ENCODE measurements at places on chromosomes 7 and 10.

- peak; percentile 8 for DNase-seq
These were observed 16.9 kb upstream of the PALD1 start for GRCh38 chr10:70461397-70462348.

DNA sequence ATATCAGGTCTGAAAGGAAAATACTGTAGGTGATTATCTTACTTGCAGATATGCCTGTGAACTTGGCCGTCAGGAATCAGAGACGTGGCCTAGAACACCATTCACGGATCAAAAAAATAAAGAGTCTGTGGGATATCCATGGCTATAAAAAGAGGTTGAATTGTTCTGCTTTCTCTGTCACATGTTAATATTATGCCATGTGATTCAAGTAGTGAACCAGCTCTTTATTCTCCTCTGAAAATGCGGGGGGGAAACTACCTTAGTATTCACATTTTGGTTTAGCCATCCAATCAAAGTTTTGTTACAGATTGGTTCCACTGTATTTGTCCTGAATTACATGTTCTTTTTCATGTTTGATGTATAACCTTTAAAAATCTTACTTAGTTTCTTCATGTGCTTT, 120.5 kb downstream of the CCNY start:
- DNase-seq, result no peak

DNA sequence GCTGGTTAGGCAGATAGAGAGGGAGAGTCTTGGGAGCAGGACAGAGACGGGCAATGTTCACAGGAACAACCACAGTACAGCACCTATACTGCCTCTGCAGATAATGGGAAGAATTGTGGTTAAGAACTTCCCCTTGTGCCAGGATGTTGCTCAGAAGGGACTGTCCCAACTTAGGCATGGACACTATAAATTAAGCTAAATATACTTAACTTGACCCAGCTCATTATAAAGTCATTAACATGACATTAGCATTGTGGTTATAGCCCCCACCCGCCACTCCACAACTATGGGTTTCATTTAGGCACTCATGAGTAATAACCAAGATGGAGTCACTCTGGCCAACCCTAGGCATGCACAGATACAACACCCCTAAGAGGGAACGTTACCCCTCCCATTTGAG, 310.9 kb upstream of the NRG3 start:
- no peak for DNase-seq

DNA sequence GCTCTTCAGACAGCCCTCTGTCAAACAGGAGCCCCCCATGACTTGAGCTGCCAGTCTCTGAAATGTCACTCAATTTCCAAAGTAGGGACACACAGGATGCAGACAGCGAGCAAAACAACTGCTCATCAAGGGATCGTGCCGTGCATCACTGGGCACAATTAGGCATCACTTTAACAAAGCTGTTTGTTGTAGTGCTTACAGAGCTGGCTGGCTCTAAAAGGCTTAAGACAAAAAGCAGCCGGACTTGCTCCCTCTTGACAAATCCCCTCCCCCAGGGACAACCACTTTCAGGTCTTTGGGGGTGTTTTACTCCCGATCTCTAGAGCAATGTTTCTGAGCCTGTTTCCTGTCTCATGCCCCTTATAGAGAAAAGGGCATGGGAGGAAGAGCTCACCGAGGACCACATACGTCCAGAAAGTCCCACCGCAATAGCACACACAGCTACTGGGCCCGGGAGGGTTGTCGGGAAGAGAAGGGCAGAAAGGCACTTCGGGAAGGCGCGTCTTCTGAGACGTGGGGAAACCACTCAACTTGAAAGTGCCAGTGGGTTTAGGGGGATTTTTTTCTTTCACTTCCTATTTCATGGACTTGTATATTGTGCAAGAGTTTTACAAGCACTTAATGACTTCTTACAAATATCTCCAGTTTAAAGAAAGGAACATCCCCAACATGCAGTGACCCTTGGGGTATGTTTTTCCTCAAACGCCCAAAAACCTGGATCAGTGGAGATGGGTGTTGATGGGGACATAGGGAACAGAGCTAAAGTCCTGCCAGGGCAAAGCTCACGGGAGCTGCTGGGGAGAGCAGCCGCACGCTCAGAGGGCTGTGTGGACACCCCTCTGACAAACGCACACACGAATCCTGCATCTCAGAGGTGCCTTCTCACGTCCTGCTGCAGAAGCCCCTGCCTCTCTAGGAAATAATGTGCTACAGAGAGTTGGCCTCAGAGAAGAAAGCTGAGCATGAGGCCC, 27.1 kb downstream of the LRRC20 start:
- no peak for DNase-seq

- no peak for DNase-seq
These were observed 371.4 kb downstream of the PHTF2 start for GRCh38 chr7:78169992-78170391.

DNA sequence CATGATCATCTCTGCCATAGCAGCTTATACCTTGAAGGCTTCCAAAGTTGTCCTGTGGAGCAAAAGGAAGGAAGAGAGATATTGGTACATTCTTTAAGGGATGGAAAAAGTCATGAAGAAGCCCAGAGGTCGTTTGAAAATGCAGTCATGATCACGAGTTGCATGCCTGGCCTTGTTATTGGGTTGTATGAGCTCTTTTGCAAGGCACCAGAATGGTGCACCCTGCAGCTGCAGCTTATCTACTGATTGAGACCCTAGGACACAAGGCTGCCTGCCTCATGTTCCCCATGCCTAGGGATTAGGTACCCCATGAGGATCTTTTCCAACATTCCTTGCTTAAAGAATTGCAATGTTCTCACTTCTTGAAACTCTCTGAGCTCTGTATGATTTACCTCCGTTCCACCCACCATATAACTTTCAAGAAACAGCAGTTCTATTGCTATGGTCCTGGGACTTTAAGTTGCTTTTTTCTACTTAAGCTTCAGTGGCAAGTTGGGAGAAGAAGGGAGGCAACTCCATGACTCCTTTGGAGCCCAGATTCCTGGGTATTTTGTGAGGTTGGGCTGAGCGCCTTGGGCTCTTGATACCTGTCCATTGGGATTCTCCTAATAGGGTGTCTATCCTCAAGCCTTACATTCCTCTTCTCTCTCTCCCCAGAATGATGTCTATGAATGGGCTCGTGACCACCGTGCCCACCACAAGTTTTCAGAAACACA, 6.9 kb downstream of the SCD start:
- DNase-seq, result no peak

GRCh38 chr10:44300666-44301649, 83.9 kb downstream of the CXCL12 start:
- DNase-seq, result peak; percentile 94

DNA sequence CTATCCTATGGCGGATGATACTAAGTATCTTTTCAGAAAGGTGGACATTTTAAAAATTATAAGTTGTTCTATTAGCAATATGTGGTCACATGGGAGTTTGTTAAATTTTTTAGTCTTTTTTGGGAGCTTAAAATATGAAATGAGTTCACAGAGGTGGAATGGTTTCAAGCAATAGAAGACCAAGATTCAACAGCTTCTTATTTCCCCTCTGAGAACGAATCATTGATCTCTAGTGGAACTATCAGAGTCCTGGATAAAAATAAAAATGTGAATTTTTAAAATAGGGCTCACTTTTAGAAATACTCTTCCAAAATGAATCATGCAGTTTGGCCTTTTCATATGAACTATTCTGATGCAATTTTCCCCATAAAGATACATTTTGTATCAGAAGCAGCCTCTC, 467.7 kb upstream of the KLF6 start:
- DNase-seq, result no peak

GRCh38 chr7:157136372-157136771, 2.4 kb upstream of the UBE3C start:
- DNase-seq, result peak; percentile 43

DNA sequence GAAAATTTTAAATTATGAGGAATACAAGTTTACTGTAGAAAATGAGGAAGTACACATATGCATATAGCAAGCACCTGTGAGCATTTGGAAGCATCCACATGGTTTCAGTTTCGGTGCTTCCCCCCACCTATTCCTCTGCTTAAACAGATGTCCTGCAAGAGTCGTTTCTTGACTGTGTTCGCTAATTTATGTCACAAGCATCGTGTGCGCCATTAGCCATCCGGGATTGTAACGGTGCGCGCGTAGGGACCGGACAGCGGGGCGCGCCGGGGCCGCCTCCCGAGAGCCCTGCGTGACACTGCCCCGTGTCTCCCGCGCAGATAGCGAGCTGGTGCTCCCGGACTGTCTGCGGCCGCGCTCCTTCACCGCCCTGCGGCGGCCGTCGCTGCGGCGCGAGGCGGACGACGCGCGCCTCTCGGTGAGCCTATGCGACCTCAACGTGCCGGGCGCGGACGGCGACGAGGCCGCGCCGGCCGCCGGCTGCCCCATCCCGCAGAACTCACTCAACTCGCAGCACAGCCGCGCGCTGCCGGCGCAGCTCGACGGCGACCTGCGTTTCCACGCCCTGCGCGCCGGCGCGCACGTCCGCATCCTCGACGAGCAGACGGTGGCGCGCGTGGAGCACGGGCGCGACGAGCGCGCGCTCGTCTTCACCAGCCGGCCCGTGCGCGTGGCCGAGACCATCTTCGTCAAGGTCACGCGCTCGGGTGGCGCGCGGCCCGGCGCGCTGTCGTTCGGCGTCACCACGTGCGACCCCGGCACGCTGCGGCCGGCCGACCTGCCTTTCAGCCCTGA, 90.9 kb downstream of the NEURL1 start:
- DNase-seq, result no peak

GRCh38 chr7:114081606-114082425, 163.0 kb upstream of the PPP1R3A start:
- peak; percentile 34 for DNase-seq

GRCh38 chr10:86963341-86963919, 4.9 kb upstream of the ADIRF start:
- DNase-seq, result no peak

DNA sequence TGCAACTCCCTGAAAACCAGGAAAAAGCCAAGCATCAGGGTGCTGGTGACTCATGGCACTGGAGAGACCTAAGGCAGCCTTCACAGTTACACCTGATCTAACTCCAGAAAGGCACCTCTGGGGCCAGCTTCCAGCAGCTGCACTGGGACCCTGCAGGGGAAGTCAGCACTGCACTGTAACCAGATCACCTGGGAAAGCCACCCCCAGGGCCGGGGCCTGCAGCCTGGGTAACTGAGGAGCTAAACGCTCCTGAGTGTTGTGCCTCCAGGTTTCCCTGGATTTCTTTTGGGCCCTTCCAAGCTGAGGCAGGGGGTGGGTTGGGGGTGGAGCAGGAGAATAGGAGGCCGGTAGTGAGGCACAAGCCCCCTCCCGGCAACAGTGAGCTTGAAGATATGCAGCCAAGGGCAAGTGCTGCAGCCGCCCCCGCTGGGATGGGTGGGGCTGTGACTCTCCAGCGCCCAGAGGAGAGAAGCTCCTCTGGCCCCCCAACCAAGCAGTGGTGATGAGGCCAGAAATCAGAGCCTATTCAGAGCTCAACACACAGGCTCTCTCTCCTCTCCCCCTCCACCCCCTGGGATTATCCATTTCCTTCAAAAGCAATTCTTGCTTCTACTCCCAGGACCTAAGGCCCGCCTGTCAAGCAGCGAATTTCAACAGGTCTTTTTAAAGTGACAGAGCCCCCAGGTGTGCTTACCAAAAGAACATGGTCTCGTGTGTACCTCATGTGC, 2.6 kb downstream of the CXCL12 start:
- no peak for DNase-seq

Data from AG04450 (cell line).